Activated T-cell treated with anti-CD3 and anti-CD28 coated beads, Interleukin-2, amount 50 U/mL, for 1 hour (primary cell): ENCODE measurements at places on chromosomes 7 and 10.

DNA sequence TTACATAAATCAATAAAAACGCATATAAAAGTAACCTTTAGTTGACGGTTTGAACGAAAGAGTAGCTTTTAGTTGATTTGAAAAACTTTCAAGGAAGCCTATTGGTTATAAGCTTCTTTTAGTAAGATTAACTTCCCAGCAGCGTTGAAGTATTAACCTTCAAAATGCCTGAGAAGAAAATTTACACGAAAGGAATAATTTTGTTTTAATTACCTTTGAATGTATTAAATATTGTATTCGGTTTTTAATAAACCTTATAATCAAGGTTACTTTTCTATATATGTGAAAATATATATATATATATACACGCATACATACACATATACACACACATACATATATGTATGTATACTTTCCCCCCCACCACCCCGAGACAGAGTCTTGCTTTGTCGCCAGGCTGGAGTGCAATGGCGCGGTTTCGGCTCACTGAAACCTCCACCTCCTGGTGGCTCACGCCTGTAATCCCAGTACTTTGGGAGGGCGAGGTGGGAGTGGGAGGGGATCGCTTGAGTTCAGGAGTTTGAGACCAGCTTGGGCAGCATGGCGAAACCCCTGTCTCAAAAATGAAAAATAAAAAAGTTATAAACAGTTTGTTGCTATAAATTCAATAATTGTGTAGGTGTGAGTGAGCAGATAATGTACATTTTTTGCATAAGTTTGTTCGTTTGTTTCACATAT, 57.6 kb upstream of the EZH2 start:
- peak; percentile 62 for DNase-seq

GRCh38 chr10:10520491-10521385, 496.9 kb upstream of the CELF2 start:
- no peak for DNase-seq

- DNase-seq = no peak
Measured at GRCh38 chr10:14391342-14391741, 60.6 kb upstream of the FRMD4A start.

GRCh38 chr10:16952080-16952479, 134.9 kb upstream of the RSU1 start:
- DNase-seq = no peak

GRCh38 chr7:63900394-63901203, 98.0 kb upstream of the ZNF722 start:
- peak; percentile 86 for DNase-seq

DNA sequence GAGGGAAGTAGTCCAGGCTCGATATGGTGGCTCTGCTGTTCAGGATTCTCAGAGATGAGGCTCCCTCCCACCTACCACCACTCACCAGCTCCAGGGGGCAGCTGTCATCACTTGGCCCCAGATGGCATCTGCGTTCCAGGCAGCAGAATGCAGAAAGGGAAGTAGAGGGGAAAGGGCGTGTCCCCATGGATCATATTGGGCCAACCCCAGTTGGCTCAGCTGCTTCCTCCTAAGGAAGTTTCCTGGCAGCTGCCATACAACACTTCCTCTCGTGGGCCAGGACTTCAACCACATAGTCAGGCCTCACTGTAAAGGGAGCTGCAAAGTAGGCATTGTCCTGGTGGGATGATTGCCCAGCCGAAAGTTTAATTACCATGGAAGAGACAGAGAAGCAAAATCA, 1.6 kb upstream of the TEX36 start:
- no peak for DNase-seq

DNA sequence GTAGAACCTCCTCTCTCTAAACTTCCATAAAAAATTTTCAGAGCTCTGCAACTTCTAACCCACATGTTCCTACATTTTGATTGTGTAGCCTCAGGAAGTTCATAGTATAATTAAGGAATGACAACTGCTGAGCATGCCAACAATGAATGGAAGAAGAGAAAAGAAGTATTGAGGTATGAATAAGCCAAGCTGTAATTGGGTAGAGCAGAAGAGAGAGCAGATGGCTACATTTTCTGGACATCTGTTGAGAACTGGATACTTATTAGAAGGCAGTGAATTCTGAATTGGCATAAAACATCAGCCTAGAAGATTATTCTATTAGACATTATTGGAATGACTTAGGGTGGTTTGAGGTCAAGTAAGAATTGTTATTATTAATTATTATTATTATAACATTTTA, 728.3 kb upstream of the PHF14 start:
- no peak for DNase-seq

DNA sequence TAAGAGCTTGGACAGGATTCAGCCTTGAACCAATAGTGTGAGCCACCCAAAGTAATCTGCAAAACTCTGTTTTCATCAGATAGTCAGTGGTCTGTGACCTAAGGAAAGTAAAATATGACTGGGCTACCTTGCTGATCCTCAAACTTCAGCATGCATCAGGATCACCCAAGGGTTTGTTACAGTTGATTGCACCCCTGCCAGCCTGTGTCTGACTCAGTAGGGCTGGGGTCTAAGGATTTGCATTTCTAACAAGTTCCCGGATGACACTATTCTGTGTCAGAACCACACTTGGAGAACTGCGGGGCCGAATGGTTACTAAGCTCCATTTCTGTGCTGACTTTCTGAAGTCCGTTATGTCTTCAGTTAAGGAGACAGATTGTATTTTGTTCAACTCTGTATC, 40.6 kb upstream of the TSPAN13 start:
- no peak for DNase-seq

DNA sequence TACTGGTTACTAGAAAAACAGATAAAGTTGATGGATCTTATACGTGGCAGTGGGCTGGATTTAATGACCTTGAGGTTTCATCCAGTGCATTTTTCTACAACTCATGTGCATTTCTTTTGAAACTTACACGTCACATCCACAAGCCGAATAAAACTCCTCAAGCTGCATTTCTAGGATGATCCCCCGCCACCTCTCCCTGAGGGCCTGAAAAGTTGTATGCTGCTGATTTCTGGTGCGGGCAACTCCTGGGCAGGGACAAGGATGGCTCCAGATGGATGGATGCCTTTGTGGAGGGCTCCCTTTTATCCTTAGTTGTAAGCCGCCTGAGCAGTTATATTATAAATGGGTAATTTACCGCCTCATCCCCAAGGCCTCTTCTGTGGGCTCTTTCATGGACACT, 1091.1 kb downstream of the LRMDA start:
- DNase-seq = no peak

DNA sequence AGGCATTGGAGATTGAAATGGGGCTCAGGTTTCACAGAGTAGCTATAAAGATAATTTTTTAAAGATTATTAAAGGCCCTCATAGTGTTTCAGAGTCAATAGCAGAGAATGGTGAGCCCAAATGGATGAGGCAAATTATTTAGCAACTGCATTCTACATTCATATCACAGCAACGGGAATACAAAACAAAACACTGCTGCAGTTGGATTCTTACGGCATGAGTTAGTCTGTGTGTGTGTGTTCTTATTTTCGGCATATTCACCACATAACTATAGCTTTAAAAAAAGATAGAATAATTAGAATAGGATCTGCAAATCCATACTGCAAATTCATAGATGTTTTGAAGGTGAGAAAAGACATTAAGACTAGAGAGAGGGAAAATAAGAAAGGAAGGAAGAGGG, 66.0 kb downstream of the SUGCT start:
- no peak for DNase-seq

DNA sequence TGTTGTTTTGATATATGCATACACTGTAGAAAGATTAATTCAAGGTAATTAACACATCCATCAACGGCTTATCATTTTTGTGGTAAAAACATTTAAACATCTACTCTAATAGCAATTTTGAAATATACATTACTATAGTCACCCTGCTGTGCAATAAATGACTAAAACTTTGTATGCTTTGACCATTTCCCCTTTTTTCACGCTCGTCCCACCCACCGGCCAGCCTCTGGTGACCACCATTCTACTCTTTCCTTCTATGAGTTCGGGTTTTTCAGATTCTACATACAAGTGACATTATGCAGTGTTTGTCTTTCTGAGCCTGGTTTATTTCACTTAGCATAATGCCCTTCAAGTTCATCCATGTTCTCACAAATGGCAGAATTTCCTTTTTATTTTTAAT, 21.3 kb downstream of the CYCS start:
- DNase-seq = no peak

DNA sequence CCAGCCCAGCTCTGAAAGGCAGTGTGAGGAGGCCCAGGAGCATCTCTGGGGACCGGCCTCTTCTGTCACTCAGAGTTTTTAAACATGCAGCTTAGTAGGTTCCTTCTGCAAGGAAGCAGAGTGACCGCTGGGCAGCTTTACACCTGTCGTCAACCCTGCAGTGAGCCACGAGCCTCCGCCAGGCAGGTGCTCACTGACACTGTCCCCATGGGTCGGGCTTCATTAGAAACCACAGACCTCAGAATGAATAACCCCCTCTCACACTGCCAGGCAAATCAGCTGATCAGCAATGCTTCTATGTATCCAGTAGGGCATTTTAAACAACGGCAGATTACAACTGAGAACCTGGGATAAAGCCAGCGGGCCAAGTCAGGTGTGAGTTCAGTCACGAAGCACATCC, 106.1 kb downstream of the MAD1L1 start:
- no peak for DNase-seq
